ENCODE measurements at places on chromosomes 3 and 15.

DNA sequence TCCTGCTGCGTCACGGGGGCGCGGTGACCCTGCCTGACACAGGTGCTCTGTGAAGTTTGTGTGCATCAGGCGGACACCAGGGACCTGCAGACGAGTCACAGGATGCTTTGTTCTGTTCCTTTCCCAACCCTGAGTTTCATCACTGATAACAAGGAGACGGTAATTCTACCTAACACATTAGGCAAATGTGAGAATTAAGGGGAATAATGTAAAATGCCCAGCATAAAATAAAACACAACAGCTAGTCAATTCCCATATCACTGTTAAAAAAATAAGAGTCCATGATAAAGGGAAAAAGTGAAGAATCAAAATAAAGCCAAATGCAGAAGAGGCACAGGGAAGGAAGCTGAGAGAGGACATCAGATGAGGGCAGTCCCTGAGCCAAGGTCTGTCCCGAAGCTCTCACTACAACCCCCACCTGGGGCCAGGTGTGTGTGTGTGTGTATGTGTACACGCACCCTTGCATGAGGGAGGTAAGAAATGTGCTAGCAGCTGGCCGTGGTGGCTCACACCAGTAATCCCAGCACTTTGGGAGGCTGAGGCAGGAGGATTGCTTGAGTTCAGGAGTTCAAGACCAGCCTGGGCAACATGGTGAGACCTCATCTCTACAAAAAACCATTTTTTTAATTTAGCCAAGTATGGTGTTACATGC lies 27.5 kb downstream of the PLA2G4D start:
- DNase-seq = no peak

- DNase-seq = peak; percentile 0
Measured at GRCh38 chr3:104556372-104557078, 810.2 kb upstream of the ALCAM start.

GRCh38 chr15:54482251-54482650 lies 504.0 kb downstream of the UNC13C start:
- no peak for DNase-seq

DNA sequence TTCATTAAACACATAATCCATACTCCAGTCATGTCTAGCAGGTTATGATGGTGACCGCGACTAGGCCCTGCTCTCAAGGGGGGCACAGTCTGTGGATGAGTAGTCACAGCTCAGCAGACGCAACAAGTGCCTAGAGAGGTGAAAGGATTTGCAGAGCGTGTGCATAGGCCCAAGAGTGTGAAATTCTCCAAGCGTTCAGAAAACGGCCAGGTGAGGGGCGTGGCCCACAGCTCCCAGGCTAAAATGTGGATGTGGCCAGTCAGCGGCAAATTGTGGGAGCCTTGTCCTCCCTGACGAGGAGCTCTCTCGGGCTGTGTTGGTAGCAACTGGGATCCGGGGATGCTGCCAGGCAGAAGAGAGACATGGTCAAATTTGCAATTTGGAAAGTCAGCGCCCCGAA lies 46.4 kb upstream of the TSEN2 start:
- no peak for DNase-seq

DNA sequence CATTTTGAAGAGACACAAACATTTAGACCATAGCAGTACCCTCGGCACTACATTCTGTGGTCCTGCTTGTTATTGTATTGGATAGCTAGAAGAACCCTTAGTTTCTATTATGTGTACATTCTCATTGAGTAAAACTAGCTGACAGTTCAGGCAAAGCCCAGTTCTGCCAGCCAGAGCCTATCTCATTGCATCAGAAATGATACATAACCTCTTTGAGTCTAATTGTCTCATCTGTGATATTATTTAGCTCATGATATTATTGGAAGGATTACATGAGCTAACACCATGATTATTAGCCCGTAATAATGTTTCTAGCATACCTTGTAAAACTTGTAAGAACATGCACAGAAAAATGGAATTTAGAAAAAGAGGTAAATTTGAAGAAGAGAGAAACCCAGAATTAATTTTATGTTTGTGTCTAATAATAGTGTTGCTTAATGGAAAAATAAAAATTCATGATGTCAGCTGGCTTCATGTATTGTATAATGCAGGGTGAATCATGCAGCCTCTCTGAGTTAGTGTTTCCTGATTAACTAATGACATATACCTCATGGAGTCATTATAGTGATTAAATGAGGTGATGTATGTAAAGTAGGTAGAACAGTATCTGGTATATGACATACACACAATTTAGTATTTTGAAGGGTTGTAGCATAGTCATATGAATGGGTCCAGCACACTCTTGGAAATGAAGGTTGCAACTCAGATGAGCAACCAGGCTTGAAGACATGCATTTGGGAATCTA lies 339.4 kb upstream of the GRM7 start:
- DNase-seq = no peak

GRCh38 chr3:150293401-150294001 lies 114.6 kb upstream of the TSC22D2 start:
- DNase-seq = no peak

DNA sequence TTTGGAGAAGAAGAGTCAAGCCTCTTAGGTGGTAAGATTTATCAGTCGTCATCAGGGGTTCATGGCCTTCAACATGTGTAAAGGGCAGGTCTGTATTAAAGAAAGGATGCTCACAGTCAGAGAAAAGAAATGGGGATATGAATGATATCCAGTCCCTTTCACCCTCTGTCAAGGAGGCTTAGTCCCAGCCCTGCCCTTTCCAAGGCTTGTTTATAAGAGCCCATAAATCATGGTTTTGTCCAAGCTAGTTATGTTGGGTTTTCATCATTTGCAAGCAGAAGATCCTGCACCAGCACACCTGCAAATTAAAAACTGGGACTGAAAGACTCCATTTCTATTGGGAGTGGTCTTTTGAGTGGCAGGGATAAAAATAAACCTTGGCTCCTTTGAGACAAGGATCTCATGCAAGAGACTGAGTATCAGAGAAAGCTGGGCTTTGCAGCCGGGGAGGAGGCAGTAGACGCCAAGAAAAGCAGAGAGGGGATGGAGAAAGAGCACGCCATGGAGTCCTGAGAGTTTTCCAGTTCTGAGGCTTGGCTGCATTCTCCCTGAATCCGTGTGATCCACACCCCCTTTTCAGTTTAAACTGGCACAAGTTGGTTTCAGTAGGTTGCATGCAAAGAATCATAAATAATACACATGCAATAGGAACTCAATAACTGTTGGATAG lies 12.6 kb upstream of the PDIA5 start:
- no peak for DNase-seq

DNA sequence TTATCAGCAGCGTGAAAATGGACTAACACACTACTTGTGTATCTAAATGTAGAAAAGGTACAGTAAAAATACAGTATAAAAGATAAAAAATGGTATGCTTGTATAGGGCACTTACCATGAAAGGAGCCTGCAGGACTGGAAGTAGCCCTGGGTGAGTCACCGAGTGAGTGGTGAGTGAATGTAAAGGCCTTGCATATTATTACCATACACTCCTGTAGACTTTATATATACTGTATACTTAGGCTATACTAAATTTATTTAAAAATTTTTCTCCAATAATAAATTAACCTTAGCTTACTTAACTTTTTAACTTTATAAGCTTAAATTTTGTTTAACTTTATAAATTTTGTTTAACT lies 67.2 kb upstream of the TSPAN3 start:
- no peak for DNase-seq

DNA sequence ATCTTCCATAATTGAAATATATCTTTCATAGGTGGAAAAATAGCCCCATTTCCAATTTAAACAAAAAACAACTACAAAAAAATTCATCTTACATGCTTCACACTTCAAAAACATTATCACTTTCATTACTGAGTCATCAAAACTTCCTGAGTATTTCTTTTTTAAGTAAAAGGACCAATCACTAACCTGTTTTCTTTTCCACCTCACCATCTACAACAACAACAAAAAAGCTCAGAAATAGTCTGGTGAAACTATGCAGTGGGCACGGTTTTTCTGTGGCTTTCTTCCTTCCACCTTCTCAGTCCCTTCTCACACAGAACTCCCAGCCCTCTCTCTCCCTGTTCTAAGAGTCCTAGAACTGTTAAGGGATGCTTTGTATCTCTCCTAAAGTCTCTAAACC lies 20.3 kb upstream of the TNIK start:
- no peak for DNase-seq

DNA sequence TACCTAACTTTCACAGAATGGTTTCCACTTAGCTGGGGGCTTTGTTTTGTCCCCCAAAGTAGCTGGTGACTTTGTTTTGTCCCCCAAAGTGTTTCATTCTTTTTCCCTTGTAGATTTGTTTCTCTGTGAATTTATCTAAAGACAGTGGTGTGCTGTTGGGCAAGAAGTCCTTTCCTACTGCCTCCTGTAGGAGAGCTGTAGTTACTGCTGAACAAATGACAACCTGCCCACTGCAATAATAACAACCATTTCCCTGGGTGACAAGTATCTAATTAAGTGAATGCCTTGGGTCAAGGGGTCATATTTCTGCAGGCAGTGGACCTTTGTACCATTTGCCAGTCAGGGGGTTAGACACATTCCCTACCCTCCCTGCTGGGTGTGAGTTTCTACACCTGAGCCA lies 125.4 kb upstream of the BFSP2 start:
- no peak for DNase-seq

- DNase-seq = no peak
Measured at GRCh38 chr3:176523114-176523513, 674.2 kb downstream of the TBL1XR1 start.

- peak; percentile 23 for DNase-seq
Measured at GRCh38 chr3:148975248-148975647, 16.1 kb upstream of the GYG1 start.

DNA sequence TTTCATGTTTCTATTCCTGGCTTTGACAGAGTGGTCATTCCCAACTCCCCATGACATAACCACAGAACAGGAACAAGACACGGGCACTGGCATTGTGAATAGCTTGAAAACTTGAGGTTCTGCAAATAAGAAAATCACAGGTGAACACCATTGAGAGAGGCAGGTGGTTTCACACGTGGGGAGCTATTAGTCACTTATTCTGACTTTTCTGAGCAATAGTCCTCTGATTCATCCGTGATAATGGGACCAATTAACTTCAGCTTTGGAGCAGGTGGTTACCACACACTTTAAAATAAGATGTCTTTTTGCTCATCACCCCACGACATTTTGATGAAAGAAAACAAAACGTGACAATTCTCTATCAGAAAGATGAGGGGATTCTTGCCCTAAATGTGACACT lies 224.7 kb downstream of the KLF13 start:
- no peak for DNase-seq

DNA sequence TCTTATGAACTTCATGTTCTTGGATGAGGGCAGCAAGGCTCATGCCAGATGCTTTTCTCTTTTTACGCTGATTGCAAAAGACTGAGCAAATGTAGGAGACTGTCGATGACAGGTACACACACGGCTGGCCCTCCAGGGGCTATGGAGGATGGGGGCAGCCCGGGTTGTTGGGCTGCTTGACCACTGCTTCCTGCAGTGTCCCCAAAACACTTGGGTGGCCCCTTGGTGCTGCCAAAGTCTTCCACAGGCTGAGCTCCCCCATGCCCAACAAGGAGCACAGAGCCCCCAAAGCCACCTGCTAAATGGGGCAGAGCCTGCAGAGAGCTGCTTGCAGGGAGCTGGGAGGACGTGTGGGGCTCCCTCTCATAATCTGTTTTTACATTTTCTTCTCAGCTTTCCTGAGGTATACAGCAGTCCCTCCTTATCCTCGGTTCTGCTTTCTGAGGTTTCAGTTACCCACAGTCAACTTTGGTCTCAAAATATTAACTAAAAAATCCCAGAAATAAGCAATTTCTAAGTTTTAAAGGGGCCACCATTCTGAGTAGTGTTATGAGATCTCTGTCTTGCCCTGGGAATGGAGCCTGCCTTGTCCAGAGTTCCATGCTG lies 7.3 kb downstream of the PRR23E start:
- DNase-seq = no peak

DNA sequence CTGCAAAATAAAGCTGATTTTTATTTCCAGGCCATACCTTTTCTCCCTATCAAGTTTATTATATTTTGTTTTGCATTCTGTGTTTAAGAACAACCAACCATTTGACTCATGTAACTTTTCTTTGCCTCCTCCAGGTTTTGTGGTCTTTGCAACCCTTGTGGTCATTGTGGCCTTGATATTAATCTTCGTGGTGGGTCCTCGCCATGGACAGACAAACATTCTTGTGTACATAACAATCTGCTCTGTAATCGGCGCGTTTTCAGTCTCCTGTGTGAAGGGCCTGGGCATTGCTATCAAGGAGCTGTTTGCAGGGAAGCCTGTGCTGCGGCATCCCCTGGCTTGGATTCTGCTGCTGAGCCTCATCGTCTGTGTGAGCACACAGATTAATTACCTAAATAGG lies 27.6 kb downstream of the NIPA2 start:
- DNase-seq = no peak

GRCh38 chr3:160084998-160085397 lies 96.4 kb downstream of the IL12A start:
- no peak for DNase-seq

- DNase-seq = no peak
Measured at GRCh38 chr3:134320749-134321148, 53.5 kb downstream of the AMOTL2 start.

DNA sequence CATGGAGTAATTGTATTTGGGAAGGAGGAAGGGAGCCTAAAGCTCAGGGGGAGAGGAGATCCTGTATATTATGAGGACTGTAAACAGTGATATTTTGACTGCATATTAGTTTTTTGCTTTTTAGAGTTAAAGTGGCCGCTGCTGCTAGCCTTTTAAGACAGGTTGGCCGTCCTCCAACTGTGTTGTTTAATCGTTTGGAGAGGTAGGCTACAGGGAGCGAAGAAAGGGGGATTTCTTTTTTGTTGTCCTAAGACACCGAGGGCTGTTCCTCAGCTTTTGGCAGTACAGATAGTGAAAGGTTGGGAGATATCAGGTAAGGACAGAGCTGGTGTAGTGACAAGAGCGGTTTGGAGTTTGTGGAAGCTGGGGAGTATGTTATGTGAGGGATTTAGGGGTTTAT lies 38.2 kb upstream of the RNF7 start:
- DNase-seq = no peak

DNA sequence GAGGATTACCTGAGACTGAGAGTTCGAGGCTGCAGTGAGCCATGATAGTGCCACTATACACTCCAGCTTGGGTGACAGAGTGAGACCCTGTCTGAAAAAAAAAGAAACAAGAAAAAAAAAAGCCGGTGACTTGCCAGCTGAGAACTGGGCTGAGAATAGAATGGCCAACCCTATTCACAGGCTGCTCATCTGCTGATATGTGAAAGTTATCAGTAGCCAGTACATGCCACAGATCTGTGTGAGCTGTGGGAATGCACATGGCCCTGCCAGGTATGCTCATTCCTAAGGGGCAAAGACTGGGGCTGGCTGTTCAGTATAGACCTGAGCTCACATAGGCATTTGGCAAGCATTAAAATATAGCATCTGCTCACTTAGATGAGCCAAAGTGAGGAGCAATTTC lies 30.9 kb downstream of the IL20RB start:
- DNase-seq = no peak

GRCh38 chr3:42802876-42803413 lies 1.3 kb downstream of the HIGD1A start:
- DNase-seq = no peak

GRCh38 chr15:74422265-74422651 lies 11.5 kb downstream of the SEMA7A start:
- no peak for DNase-seq

DNA sequence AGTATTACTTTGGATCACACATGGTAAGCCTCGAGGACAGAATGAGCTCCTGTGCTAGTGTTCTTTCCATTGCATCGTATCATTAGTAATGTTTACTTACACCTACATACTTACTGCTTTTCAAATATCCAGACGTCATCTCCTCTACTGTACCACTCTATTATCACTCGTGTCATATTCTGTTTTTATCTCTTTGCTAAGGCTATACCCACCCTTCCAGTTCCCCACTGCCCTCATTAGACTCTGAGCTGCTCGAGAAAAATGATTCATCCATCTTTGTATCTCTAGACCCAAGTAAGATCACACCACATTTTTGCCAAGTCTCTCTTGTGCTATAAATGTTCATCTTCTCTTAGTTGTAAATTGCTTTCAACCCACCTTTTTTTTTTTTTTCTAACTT lies 245.7 kb downstream of the TIGIT start:
- no peak for DNase-seq

All from hepatic stellate cell (primary cell).